Glomerular endothelial cell (primary cell): ENCODE measurements at places on chromosomes 3 and 15.

GRCh38 chr15:62209322-62209721 lies 44.2 kb upstream of the C2CD4B start:
- no peak for DNase-seq

DNA sequence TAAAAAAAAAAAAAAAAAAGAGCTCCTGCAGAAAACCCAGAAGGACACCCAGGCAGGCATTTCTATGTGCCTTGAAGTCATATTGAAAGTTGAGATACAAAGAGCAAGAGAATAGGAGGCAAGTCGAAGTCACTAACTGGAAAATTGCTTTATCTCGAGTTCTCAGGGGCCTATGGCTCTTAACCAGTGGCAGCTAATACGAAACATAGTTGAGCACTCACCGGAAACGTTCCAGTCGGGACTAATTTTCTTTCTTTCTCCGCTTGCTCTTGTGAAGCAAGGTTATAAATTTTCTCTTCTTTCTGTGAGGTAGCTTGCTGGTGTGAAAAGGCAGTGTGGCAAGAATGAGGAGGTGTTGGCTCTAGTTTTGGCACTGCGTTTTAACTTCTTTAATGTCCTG lies 181.5 kb downstream of the ADAMTS9 start:
- no peak for DNase-seq

GRCh38 chr3:26807272-26807671 lies 184.7 kb downstream of the LRRC3B start:
- no peak for DNase-seq

DNA sequence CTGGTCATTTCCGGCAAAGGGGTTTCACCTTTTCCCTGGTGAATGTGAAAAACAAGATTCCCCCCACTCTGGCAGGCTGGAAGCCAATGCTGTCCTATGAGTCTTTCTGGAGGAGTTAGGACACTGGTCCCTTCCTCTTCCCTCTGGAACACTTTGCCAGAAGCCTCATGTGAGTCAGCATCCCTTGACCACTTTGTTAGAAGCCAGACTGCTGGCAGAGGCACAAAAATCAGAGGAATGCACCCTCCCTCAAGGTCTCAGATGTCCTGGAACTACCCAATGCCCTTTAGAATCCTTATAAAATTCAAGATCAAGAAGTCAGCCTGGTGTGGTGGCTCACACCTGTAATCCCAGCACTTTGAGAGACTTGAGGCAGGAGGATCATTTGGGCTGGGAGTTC lies 26.6 kb downstream of the ITGB5 start:
- peak; percentile 85 for DNase-seq

GRCh38 chr15:69780374-69780773 lies 317.3 kb downstream of the TLE3 start:
- DNase-seq, result no peak

DNA sequence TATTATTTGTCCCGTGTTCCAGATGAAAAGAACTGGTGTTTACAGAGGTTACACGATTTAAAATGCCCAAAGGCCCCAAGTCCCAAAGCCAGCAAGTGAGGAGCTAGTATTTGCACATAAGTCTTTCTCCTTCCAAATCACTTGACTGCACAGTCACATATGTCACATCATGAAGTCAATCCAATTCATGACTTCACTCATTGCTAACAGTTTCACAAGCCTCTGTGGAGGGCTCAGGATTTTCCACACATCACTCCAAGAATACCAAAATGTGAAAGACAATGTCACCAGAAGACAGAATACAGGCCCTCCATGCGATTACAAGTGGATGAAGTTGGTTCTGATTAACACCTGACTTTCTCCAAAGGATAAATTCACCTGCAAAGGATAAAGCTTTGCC lies 283.1 kb upstream of the UBE2E2 start:
- no peak for DNase-seq

GRCh38 chr3:133937756-133938601 lies 42.3 kb upstream of the RAB6B start:
- DNase-seq, result no peak

GRCh38 chr3:141498598-141499223 lies 11.9 kb downstream of the RASA2 start:
- no peak for DNase-seq

DNA sequence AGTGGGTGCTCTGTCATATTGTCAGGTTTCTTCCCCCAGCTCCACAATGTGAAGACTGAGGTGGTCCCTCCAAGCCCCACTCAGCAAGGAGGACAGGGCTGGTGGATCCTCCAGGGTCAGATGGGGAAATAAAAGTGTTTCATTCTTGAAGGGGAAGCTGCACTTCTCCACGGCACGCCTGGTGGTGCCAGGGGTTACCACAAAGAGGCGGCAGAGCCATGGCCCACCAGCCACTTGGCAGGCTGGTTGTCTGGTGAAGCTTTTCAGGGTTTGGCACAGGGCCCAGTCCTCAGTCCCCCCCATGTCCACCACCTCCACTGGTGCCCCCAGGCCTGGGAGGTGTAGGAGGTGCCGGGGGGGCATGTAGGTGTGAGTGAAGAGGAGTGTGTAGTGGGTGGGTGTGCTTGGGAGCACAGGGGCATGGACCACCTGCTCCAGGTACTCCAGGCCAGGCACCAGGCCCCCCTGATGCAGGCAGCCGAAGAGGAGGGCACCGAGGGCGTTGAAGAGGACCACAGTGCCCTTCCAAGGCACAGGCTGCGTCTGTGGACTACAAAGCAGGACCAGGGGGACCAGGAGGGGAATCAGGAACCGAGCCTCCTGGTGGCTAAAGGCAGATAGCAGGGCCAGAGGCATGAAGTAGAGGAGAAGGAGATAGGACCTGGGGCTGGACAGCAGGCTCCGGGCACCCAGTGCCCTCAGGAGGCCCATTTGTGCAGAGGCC lies 5.0 kb upstream of the NCBP2 start:
- DNase-seq, result no peak

- no peak for DNase-seq
These were observed 812 bp upstream of the SLC12A8 start for GRCh38 chr3:125213364-125213755.

GRCh38 chr15:70080347-70080746 lies 17.4 kb downstream of the TLE3 start:
- no peak for DNase-seq

DNA sequence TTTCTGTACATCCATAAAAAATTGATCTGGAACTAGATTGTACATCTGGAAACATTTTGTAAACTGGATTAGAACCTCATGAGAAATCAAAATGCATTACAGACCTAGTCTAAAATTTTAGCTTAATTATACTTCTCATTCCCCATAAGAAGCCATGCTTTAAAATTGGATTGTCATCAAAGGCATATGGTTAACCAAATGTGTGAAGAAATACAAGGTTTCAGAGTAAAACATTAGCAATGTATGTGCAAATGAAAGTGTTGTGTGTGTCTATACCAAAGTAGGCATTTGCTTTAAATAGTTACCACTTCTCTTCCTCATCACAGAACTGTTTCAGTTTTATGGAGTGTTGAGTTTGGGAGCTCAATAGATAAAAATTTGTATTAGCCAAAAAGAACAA lies 968.7 kb downstream of the EPHA3 start:
- no peak for DNase-seq

DNA sequence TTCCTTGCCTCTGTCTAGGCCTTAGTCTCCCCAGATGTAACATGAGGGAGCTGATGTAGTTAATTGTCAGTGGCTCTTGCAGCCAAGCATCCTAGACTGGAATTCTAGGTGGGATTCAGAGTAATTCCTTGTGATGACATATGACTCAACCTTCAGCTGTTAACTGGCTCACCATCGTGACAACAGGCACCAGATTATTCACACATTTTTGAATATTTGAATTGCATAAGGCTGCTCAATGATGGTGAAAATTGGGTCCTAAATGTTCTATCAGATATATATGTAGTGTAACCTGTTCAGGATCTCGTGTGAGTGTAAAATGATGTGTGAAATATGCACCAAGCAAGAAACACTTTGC lies 405.1 kb downstream of the LPP start:
- no peak for DNase-seq

- no peak for DNase-seq
These were observed 1710.1 kb downstream of the SI start for GRCh38 chr3:163368168-163368567.

DNA sequence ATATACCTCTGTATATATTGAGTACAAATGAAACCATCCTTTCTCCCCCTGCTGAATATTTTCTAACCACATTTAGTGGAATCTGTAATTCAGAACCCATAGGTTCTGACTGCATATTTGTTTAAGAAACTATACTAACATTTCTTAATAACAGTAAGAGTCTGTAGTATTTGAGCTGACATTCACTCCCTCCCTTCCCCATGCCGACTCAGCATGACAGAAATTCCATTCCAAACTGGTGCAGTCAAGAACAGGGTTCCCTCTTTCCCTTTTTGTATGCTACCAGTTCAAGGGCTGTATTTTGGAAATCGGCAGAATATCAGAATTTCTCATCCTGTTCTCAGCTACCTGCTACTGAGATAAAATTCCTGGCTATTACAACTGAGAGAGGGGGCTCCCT lies 796.6 kb upstream of the DPPA4 start:
- no peak for DNase-seq

DNA sequence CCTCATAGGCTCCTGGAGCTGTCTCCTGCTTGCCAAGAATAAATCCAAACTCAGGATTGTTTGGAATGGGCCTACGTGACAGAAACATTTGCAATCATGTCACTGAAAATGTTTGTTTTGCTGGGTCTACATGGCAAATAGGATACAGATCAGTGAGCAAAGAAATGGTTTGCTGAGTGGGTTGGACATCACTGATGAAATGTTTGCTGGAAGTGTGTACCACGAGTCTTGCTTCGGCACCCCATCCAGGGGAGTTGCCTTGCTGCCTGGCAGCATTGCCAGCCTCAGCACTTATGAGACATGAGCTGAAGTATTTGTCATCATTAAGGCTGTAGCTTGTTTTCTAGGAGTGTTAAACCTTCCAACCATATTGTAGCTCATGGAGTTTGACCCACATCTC lies 213.3 kb upstream of the CFAP20DC start:
- no peak for DNase-seq

DNA sequence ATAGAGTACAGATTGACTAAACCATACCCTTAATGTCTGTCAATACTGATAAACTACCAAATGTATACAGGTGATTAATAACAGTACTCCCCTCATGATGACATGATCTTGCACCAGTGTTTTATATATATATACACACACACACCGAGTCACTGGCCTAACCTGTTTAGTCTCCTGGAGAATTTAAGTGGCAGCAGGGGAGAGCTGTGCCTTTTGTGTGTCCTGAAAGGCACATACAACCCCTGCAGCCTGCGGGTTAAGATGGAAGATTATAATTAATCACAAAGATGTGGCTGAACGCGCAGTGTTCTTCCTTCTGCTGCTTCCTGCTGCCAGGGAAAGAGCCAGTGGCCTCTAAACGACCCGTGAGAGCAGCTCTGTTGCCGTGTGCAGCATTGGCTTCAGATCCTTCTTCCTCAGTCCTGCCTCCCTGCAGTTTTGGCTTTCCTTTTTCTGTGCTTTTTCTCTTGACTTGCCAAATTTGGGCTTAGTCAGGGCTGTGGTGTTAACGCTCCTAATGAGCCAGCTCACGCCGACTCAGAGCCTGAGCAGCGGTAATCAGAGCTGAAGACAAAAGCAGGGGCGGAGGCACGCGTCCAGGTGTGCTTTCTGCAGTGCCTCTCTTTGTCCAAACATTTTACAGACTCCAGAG lies 42.5 kb upstream of the UBE3A start:
- DNase-seq, result no peak

- DNase-seq, result no peak
These were observed 99.4 kb upstream of the ADAMTSL3 start for GRCh38 chr15:83554558-83554957.

DNA sequence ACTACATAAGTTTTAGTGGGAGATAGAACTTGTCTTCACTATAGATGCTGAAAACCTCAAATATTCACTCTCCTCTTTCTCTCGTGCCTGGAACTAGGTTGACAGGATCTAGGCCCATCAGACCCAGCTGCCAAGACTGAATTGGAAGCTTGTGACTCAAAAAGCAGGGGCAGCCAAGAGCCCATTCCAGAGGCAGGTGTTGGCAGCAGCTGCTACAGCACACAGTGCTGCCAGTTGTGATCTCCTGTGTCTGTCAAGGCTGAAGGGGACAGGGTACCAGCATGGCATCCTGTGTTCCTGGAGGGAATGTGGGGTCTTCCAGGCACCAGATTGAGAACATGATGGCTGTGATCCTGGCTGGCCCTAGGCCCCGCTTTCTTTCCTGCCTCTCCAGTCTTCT lies 92.5 kb upstream of the MB21D2 start:
- DNase-seq, result no peak

DNA sequence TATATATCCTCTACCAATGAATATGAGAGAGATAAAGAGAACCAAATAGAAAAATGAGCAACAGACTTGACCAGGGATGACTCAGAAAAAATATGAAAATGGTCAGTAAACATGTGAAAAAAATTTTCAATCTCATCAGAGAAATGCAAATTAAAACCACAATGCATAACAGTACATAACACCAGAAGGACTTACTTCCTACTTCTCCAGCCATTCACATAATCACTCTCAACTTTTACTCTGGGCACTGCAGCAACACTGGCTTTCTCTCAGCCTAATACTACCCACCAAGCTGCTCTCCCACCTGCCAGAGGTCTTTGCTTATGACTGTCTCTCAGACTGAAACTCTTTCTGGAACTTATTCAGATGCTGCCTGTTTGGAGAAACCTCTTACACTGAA lies 49.4 kb downstream of the DPH6 start:
- DNase-seq, result no peak

GRCh38 chr3:145704020-145704419 lies 457.0 kb downstream of the PLOD2 start:
- no peak for DNase-seq

GRCh38 chr3:127700406-127700805 lies 27.7 kb downstream of the ABTB1 start:
- DNase-seq, result no peak

- no peak for DNase-seq
These were observed 114.6 kb upstream of the TRIM42 start for GRCh38 chr3:140563206-140563760.

GRCh38 chr3:126431103-126431534 lies 36.4 kb downstream of the CFAP100 start:
- DNase-seq, result no peak
